Astrocyte of the cerebellum (primary cell): ENCODE measurements at places on chromosomes 2 and 18.

GRCh38 chr18:6255116-6255705 is 159.5 kb downstream of the L3MBTL4 start:
- no peak for DNase-seq

DNA sequence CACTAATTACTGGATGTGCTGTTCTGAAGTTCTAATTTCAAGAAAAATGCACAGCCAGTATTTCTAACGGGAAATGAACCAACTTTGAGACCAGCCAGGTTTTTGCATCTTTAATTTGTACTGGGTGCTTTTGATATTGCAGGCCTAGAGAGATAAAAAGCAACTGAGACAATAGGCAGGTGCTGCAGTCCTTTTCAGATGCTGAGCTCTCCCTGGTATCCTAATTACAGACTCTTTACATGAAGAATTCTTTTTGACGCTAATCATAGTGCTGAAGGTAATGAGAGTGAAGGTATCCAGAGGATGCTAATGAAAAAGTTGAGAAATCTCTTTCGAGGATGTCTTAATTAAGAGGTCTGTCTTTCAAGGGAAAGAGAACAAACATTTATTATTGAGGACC is 85.1 kb downstream of the SERPINB8 start:
- DNase-seq, result no peak

DNA sequence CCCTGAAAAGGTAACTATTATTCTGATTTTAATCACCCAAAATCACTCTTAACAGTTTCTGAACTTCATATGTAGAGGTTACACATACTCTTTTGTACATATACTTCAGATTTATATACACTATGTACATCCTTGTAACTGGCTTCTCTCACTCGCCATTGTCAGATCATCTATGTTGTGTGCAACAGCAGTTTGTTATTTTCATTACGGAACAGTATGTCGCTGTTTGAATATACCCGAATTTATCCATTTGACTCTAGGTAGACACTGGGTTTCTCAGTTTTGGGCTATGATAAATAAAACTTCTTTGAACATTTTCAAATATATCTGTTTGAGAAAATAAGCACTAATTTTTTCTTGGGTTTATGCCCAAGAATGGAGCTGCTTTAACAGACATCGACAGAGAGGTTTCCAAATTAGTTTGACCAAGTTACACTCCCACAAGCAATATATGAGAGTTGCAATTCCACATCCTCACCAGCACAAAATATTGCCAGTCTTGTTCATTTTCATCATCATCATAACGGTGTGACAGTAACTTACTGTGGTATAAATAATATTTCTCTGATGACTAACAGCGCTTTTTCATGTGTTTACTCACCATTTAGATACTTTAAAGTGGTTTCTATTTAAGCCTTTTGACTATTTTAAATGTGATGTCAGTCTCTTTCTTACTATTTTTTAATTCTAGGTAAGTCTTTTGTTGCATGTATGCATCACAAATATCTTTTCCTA is 80.9 kb downstream of the SMC6 start:
- DNase-seq, result peak; percentile 32

DNA sequence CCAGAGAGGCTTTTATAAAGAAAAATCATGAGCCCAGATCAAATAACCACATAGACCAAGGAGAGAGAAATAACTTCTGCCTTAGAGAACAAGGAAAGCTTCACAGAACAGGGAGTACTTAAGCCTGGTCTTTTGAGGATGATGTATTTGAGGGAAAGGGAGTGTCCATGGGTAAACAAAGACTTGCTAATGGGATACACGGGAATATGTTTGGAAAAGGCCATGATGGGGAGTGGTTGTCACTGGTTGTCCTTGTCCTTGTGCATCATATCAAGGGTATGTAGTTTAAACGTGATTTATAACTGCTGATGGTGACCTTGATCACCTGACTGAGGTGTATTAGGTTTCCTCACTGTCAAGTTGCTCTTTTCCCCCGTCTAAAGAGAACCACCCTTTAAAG is 169.9 kb downstream of the FAM210A start:
- no peak for DNase-seq

- peak; percentile 23 for DNase-seq
These were observed 186.3 kb downstream of the EN1 start for GRCh38 chr2:118661179-118661578.

DNA sequence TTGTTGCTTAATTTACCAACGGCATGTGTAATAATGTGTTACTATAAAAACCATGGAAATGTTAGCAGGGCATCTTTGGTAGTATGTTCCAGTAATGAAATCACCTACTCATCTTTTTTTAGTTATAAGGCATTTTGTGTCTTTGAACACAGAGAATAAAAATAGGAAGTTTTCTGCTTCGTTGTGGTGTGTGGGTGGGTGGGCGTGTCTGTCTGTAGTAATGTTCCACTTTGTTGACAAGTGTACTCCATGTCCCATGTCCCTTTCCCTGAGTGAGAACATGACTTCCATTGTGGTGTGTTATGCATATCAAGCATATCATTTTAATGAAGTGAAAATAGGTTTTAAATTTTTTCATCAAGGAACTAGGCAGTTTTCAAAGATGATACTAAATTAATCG is 149.3 kb downstream of the VWC2L start:
- DNase-seq, result no peak

DNA sequence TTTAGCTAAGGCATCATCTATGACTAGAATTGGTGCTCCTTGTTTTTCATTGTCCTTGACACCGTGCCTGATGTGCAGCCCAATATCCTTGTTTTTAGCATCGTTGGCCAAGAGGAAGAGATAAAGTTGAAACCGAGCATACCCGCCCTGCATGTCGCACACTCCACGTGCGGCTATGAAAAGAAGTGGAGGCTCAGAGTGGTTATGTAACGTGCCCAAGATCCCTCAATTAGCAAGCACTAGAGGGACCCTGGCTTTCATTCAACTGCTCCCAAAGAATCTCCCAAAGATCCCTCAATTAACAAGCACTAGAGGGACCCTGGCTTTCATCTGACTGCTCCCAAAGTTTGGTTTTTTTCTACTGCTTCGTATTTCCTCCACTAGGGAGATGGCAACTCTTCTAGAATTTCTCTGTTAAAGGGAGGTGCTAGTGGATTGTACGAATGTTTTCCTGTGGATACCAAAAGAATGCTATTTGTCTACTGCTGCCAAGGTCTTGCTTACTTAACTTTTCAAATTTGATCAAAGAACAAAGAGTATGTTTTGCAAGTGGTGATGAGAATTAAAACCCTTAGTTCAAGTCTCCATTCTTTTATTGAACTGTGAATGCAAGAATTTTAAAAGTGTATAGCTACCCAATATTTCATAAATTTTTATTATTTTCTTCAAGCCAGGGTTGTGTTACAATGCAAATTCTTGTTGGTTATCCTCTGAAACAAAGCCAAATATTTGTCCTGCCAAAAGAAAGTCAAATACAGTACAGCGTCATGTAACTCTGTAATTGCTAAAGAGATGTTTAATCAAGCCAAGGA is 92.1 kb downstream of the AOX1 start:
- peak; percentile 93 for DNase-seq

GRCh38 chr2:162074632-162074895 is 549 bp upstream of the DPP4 start:
- no peak for DNase-seq

GRCh38 chr2:120733238-120733932 is 2.3 kb upstream of the GLI2 start:
- DNase-seq, result no peak

DNA sequence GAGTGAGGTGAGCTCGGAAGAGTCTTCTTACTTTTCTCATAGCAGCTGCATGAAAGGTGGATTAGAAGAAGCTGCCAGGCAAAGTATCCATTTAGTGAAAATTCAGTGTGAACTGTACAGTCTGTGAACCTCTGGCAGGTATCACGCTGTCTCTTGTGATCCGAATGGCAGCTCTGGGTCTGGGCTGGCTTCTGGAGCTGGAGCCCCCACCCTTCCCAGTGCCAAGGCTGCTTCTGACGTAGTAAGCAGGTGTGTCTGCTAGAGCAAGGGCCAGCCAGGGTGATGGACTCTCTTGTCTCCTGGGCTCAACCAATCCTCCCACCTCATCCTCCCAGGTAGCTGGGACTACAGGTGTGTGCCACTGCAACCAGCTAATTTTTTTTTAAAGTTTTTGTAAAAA is 14.0 kb upstream of the NTSR2 start:
- DNase-seq, result no peak

GRCh38 chr2:138948070-138948539 is 167.9 kb upstream of the NXPH2 start:
- DNase-seq, result peak; percentile 99

DNA sequence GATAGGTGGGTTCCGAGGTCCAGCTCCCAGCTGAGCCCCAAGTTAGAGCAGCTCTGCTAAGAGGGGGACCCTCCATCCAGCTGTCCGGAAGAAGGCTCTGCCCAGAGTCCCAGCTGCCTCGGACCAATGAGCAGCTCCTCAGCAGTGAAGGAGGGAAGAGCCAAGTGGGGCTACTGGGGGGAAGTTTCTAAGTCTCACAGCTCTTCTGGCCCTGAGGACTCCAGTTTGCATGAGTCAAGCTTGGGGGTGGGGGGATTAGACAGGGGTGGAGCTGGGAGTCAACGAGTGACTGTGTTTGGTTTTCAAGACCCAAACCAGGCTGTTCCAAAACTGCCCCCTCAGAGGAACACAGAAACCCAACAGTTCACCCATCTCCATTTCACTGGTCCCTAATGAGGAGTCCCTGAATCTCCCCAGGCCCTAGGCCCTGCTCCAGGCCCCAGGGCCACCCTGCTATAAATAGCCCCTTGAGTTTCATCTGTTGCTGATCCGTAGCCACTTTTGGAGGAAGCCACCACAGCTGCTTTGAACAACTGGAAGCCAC is 100.9 kb downstream of the TNS1 start:
- DNase-seq, result no peak

GRCh38 chr2:27940090-27940671 is 49.7 kb downstream of the BABAM2 start:
- no peak for DNase-seq

DNA sequence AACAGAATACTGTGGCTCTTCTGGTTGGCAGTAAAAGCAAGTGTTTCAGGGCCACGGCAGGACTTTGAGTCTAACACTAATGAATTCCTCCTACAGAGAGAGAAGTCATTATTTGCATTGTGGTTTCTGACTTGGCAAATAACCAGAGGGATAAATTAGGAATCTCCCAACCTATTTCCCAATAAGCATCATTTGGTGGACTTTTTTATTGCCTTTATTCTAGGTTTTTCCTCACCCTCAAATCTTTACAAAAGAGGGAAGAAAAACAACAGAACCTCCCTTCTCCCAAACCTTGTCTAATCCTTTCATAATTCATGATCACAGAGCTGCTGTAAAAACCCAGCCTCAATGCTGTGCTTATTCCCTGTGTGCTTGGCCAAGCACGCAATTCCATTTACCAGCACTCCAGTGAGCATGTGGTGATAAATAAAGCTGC is 179.7 kb downstream of the AGPS start:
- DNase-seq, result peak; percentile 4

GRCh38 chr2:32652555-32653209 is 24.8 kb downstream of the TTC27 start:
- DNase-seq, result peak; percentile 39

- DNase-seq, result peak; percentile 91
These were observed 486 bp upstream of the GPR39 start for GRCh38 chr2:132415915-132416722.

- DNase-seq, result no peak
These were observed 31.1 kb downstream of the HK2 start for GRCh38 chr2:74864728-74865722.

DNA sequence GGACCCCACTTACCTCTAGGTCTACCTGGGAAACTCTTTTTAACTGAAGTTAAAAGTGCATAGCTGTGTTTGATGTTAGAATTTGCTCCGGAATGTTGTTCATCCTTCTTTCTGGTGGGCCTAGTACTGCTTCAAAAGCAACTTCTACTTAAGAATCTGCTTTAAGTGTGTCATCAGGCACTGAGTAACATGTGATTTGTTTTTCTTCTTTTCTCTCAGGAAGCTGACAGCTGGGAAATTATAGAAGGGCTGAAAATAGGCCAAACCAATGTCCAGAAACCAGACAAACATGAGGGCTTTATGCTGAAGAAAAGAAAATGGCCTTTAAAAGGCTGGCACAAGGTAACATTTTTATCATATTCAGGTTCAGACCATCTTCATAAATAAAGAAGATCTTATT is 122.9 kb downstream of the PRKRA start:
- peak; percentile 26 for DNase-seq

DNA sequence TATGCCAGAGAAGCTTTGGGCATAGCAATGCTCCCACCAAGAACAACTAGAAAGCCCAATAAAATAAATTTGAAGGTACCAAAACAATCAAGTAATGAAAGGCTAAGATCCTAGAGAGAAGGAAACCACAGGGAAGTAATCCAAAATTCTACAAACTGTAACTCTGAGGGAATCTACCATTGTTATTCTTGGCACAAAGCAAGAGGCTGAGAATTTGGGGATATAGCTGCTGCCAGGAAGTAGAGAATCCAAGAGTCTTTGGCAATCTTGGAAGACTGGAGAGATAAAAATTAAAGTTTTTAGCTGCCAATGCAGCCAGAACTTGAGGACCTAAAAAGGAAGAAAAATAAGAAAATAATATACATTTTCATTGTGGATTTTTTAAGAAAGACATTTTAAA is 68.5 kb downstream of the PIGN start:
- peak; percentile 87 for DNase-seq

DNA sequence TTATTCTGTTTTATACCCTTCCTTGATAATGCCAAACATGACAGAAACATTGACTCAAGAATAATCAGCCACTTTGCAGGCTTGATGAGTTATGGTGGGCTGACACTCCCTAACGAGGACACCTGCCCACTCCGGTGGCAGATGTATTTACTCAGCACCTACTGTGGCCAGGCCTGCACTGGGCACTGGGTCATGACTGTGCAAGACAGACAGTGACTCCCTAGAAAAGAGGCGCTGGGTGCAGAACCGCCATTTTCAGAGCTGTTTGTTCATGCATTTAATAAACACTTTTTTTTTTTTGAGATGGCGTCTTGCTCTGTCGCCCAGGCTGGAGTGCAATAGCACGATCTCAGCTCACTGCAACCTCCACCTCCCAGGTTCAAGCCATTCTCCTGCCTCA is 32.5 kb downstream of the SNED1 start:
- DNase-seq, result no peak

DNA sequence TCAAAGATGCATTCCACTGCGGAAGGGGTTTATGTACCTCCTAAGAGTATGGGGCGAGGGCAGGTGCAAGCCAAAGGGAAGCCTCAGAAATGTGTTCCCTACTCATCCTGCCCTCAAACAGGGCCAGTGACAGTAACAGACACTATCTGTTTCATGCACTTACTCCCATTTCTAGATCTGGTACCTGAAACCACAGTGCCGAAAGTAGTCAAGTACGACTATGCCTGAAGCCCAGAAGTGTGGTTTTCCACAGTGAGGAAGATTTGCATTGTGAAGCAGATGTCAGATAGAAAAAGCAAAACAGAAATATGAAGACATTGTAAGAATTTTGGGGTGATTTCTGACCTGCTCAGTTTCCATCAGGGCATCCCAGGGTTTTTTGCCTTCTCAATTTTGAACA is 748.7 kb downstream of the RNF144A start:
- DNase-seq, result no peak
